Central memory CD4-positive, alpha-beta T cell (primary cell): ENCODE measurements at places on chromosomes 16 and 17.

GRCh38 chr16:84508502-84508901 lies 4.0 kb upstream of the MEAK7 start:
- peak; percentile 38 for DNase-seq

- peak; percentile 43 for DNase-seq
Measured at GRCh38 chr16:67857547-67858233, 10.2 kb upstream of the CENPT start.

DNA sequence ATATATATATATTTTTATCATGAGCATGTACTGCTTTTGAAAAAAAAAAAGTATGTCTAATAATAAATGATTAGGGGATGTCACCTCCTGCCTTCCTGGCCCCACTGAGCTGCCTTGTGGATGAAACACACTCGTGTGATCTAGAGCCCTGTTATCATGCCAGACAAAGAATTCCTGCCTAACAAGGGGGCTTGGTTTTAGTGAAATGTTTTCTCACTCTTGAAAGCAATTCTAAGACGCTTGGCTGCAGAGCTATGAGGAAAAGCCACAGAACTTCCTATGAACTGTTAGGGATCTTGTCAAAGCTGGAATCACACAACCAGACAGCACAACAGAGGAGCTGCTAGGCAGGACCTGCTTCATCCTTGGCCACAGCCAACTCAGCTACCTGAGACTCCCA lies 4.0 kb downstream of the ZDHHC1 start:
- no peak for DNase-seq

GRCh38 chr17:65228734-65229620 lies 91.8 kb downstream of the RGS9 start:
- DNase-seq = peak; percentile 45

DNA sequence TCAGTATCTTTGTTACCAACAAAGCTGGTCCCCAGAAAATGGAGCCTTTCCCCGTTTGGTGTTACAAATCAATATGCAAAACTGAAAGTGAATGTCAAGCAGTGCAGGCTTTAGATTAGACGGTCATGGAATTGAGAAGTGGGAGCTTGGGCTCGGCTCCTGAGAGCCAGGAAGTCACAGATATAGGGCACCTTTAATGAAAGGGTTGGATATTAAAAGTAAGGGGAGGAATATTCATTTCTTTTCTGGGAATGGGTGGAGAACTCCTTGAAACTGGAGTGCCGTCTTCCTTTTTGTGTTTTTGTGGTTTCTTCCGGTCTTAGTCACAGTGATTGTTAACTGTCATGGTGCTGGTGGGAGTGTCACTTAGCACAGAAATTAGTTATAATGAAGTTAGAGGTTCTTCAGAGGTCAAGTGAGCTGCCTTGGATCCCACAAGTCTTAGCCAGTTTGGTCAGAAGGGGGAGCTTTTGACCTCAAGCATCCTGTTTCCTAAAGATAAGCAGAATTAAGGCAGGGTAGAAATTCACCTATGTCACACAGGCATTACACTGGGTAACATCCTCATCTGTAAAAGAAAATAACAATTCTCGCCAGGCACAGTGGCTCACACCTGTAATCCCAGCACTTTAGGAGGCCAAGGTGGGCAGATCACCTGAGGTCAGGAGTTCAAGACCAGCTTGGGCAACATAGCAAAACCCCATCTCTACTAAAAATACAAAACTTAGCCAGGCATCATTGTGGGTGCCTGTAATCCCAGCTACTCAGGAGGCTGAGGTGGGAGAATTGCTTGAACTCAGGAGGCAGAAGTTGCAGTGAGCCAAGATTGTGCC lies 9.6 kb upstream of the EIF1 start:
- DNase-seq = peak; percentile 82
